ENCODE measurements at places on chromosomes 5 and 9.

DNA sequence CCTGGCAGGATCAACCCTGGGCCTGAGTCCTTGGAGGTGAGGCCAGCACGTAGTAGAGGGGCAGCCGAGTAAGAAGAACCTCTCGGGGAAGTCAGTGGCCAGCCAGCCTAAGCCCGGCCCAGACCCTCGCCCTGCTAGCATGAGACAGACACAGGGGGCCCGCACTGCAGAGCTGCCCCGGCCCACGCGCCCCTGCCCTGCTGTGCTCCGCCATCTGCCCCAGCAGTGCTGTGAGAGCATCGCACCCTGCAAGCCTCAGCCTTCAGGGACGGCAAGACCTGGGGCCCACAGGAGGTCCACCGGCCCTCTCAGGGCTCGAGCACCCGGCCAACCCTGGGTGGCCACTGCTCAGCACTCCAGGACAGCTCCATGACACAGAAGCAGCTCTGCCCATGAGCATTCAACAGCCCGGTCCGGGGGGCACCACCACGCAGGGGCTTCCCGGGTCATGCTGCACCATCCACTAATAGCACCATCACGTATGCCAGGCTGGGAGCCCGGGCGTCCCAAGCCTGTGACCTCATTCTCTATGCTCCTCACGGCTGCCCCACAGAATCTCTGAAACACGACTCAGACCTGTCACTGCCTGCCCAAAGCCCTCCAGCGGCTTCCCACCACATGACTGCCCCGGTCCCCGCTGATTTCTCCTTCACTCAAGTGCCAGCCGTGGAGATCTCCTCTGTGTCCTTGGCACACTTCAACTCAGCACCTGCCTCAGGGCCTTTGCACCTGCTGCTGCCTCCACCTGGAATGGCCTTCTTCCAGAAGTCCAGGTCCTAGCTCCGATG lies 38.1 kb downstream of the ADAMTS2 start:
- DNase-seq, result no peak

- DNase-seq, result no peak
Measured at GRCh38 chr5:39197556-39197955, 21.8 kb downstream of the FYB1 start.

DNA sequence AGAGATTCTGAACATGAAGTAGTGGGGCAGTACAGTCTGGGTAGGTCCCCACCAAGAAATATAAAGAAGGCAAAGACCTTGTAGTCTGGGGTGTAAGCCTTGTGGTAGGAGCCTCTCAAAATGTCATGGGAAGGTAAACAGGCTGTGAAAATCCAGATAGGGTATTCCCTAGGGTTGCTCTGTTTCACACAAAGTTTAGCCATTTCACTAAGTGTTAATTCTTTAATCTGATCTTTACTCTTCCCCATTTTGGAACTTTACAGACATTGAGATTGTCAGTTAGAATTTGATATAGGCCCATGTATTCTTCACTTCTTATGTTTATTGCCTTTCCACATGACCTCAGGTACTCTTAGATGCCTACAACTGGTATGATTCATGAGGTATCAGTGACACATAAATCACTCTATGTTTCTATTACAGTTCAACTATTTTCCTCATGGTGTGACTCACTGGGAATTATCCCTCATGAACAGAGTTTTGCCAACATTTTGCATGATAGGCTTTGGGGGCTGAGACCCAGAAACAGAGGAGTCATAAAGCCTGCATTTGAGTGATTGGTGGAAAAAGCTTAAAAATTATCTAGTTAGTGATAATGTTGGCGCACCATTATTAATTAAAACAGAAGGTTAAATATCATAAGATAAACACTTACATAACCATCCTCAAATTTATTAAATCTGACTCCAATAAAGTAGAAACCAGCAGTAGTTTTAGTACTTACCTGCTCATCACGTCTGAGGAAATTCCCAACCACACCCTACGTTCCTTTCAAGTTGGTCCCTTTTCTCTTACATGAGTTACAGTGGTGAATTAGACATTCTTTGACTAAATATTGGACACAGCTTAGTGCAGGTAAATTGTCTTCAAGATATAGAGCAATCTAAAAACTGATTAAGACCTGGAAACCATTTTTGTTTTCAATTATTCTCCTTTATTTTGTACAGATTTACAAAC lies 399.8 kb upstream of the MEF2C start:
- DNase-seq, result no peak

DNA sequence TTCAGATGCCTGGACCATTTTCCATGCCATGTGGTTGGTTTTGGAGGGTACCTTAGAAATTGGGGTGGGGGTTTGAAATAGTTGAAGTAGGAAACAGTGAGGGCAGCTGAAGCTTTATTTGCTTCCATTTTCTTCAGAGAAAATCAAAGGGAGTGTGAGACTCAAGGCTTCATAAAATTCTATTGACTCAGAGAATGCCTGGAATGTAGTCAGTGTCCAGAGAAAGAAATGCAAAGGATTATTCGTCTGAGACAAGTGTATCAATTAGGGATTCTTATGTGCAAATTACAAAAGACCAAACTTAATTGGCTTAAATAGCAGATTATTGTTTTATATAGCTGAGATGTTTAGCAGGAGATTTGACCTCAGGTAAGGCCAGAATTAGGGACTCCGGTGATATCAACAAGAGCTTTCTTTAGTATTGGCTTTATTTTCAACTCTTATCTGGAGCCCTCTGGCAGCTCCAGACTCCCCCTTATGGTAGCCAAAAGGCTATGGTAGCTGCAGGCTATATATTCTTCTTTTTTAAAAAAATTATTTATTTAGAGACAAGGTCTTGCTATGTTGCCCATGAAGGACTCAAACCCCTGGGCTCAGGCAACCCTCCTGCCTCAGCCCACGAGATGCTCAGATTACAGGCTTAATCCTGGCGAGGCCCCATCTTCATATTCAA lies 38.9 kb downstream of the PTTG1 start:
- DNase-seq, result no peak

GRCh38 chr9:2055203-2055658 lies 40.1 kb downstream of the SMARCA2 start:
- DNase-seq, result no peak

GRCh38 chr9:98215821-98216220 lies 23.4 kb upstream of the CORO2A start:
- no peak for DNase-seq

DNA sequence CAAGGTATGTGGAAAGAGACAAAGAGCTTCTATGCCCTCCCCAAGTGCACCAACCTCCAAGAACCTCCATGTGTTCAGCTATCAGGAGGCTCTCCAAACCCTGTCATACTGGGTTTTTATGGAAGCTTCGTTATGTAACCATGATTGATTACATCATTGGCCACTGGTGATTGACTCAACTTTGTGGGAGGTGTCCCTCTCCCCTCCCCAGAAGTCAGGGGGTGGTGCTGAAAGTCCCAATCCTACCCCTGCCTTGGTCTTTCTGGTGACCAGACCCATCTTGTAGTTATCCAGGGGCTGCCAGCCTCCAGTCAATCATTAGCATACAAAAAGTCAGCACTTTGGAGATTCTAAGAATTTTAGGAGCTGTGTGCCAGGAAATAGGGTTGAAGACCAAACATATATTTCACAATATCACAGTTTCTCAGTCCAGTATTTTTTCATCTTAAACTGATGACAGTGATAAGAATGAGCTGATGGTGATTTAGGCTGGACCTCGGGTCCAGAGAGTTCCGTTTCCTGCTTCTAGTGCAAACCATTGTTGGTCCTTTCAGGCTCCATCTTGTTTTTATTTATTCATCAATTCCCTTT lies 27.3 kb upstream of the FANCC start:
- no peak for DNase-seq

- DNase-seq, result no peak
Measured at GRCh38 chr5:66518753-66519152, 77.4 kb upstream of the MAST4 start.

DNA sequence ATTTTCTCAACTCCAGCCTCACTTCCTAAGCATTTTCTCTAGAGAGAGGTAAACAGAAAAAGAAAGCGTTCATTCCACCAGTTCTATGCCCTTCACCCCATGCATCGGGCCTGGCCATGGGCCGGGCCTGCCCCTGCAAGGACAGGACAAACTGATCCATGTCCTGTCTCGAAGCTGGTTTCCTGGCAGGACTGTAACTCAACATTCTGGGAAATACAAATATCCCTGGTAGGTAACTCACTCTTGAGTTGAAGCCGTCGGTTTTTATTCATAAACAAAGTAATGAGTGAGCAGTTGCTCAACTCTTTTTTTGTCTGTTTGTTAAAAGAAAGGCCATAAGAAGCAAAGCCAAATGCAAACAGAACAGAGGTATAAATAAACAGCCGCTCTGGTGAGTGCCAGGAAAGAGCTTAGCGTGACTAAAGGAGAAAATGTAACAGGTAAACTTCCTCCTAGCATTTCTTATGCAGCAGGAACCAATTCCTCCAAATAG lies 64.4 kb upstream of the DNAH5 start:
- DNase-seq, result no peak

DNA sequence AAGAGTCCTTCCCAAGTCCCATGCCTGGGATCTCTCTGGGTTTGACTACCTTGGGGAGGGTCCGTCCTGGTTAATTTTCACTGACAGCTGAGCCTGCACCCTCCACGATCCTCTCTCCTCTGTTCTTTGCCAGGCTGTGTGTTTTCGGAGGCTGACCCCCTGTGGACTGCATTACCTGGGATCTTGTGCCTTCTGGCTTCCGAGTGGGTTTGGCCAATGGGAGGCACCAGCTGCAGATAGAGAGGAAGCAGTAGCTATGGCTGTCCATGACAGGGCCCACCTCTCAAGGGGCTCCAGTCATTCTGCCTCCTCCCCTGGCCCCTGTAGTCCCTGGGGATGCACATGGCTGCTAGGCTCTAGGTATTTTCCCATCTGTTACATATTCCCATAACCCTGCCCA lies 285.0 kb downstream of the DMRT2 start:
- DNase-seq, result no peak

DNA sequence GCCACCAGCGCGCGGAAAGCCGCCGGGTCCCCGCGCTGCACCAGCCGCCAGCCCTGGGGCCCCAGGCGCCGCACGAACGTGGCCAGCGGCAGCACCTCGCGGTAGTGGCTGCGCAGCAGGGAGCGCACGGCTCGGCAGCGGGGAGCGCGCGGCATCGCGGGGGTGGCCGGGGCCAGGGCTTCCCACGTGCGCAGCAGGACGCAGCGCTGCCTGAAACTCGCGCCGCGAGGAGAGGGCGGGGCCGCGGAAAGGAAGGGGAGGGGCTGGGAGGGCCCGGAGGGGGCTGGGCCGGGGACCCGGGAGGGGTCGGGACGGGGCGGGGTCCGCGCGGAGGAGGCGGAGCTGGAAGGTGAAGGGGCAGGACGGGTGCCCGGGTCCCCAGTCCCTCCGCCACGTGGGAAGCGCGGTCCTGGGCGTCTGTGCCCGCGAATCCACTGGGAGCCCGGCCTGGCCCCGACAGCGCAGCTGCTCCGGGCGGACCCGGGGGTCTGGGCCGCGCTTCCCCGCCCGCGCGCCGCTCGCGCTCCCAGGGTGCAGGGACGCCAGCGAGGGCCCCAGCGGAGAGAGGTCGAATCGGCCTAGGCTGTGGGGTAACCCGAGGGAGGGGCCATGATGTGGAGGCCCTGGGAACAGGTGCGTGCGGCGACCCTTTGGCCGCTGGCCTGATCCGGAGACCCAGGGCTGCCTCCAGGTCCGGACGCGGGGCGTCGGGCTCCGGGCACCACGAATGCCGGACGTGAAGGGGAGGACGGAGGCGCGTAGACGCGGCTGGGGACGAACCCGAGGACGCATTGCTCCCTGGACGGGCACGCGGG lies at the start of gene TERT:
TERT (minus strand) TSS at position 234 of the 815 bp plus-strand sequence; CDS start at position 155, 79 bp downstream.
- peak; percentile 89 for DNase-seq

DNA sequence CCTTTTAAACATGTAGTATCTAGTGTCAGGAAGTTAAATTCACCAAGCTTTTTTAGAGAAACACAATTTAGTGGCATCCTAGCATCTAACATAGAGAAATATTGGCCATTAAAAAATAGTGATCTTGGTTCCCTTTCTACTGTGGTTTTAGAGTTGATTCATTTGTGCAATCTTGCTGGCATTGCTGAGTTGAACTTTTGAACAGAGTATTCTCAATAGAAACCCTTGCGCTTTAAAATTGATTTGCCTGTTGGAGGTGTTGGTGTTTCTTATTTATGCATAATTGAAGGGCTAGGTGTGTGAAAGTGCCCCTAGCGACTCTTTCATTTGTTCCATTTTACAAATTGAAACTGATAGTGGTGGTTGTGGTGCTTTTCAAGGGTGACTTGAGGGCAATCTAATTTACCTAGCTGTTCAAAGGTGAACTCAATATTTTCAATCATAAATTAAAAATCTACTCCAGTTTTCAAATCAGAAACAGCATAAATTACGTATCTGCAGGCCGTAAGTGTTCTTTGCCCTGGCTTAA lies 73.0 kb upstream of the MPDZ start:
- DNase-seq, result no peak

- no peak for DNase-seq
Measured at GRCh38 chr5:150307617-150308426, 5.1 kb upstream of the ARSI start.

- peak; percentile 99 for DNase-seq
Measured at GRCh38 chr9:113401027-113401792, at the start of gene ALAD. Gene ALAD, minus strand, starts transcription at chr9:113401284. Its CDS starts 7,725 bp downstream, at chr9:113393559.

DNA sequence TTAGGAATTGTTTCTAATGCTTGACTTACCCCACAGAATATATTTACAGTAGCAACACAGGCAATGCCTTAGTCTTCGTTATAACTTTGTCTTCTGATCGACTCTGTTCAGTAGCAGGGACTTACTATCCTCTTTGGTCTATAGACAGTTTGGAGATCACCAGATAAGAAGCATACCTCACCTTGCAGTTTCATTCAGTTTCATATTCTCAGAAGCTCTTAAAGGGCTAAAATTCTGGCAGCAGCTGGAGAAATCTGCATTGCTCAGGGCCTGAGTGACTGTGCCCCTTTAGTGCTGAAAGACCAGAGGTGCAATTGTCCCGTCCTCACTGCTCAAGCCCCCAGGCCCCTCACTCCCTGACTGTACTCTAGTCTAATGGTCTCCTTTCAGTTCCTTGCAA lies 26.0 kb downstream of the ZBTB43 start:
- no peak for DNase-seq

GRCh38 chr5:35335752-35336151 lies 105.5 kb upstream of the PRLR start:
- no peak for DNase-seq

- DNase-seq, result no peak
Measured at GRCh38 chr9:133679466-133680061, 43.4 kb downstream of the DBH start.

DNA sequence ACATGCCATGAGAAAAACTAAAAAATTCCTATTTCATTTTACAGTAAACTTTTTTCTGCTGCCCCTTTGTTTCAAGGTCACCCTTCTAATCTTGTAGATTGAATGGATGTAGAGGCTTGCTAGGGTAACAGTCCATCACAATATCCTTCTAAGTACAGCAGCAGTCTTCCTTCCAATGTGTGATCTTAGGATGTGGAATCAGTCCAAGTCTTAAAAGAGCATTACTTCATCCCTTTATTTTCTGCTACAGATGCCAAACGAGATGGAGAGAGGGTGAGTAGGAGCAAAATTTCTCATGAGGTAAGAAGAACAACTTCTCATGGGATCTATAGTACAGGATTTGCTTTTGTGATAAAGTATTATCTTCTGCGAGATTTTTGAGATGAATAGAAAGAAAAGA lies 704 bp upstream of the IL33 start:
- no peak for DNase-seq

GRCh38 chr5:146675636-146676035 lies 159.6 kb upstream of the GPR151 start:
- DNase-seq, result no peak

Data from stimulated activated CD4-positive, alpha-beta T cell treated with anti-CD3 and anti-CD28 coated beads, TNF-alpha, amount 100 ng/mL, for 4 hours (primary cell).